Uterus (tissue), 4 donors: ENCODE measurements at places on chromosomes 2 and 18. TPM values are rescaled to one million over a fixed set of nuclear protein-coding genes. Genes with fewer than 3 reads are reported as not detected.

ACVR1C gene
- total RNA-seq, result 0.85 TPM

DNA sequence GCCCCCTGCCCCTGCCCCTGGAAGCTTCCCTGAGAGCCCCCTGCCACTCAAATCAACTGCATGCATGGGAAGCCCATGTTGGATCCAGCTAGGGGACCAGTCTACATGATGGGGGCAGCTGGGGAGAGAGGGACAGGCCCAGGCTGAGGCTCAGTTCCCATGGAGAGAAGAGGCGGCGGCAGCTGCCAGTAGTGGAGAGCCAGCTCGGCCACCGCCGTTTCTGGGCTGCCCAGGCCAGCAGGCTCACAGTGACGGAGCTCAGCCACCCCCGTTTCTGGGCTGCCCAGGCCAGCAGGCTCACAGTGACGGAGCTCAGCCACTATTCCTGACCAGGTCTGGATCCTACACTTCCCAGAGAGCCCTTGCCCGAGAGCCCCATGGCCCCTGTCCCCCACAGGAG, 3.6 kb downstream of the MAB21L4 start:
- H3K27ac ChIP-seq, result no peak overlapping the region
- no peak overlapping the region for H3K4me3 ChIP-seq
- H3K36me3 ChIP-seq, result no peaks in the 10 kb centered on the region
- DNase-seq, result no peak
- H3K4me1 ChIP-seq, result no peaks in the 10 kb centered on the region

DNA sequence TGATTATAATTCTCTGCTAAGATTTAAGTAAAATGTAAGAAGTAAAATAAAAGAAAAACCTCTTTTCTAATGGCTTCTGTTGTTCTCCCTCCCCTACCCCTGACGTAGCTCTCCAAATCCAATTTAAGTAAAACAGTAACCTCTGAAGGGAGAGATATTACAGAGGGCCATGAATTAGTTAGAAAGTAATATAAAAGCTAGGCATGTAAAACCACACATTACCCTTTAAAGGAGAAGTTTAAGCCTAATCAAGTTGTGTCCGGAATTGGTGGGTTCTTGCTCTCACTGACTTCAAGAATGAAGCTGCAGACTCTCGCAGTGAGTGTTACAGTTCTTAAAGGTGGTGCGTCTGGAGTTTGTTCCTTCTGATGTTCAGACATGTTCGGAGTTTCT, 116.9 kb upstream of the SCN7A start:
- H3K4me1 ChIP-seq, result no peaks in the 10 kb centered on the region
- H3K27ac ChIP-seq, result no peak overlapping the region
- H3K27me3 ChIP-seq, result no peaks in the 10 kb centered on the region
- no peak overlapping the region for H3K4me3 ChIP-seq
- H3K36me3 ChIP-seq, result no peaks in the 10 kb centered on the region
- DNase-seq, result no peak

DNA sequence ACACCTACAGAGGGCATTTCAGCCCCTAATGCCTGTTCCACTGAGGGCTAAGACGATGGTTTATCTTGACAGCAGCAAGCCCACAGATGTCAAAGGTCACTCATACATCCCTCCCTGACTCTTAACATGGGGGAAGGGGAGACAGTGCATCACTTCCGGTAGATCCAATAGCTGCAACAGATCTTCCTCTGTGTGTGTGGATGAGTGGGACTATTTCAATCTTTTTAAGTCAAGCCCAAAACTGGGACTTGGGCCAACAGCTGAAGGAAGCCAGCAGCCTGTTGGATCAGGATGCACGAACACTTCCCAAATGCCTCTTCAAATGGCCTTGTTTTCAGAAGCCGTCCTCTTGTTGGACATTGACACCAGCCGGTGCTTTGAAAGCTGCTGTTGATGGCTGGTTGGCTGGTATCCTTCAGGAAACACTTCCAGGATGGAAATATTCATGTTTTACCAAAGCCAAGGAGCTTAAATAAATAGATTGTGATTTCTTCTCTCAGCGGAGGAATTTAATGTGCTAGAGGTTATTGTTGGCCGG, 59.2 kb downstream of the IL1R2 start:
- no peaks in the 10 kb centered on the region for H3K36me3 ChIP-seq
- H3K4me3 ChIP-seq, result no peak overlapping the region
- H3K27me3 ChIP-seq, result no peaks in the 10 kb centered on the region
- H3K4me1 ChIP-seq, result peaks cover 14% of the 10 kb centered on the region
- DNase-seq, result peak; percentile 89

GRCh38 chr2:47503481-47504070, 100.6 kb downstream of the MSH2 start:
- no peaks in the 10 kb centered on the region for H3K36me3 ChIP-seq
- no peaks in the 10 kb centered on the region for H3K27me3 ChIP-seq
- H3K4me1 ChIP-seq, result no peaks in the 10 kb centered on the region

GRCh38 chr18:43125471-43125870, 10.0 kb upstream of the RIT2 start:
- H3K27me3 ChIP-seq, result no peaks in the 10 kb centered on the region
- H3K4me1 ChIP-seq, result no peaks in the 10 kb centered on the region
- H3K36me3 ChIP-seq, result no peaks in the 10 kb centered on the region

TMEFF2 gene
- 1.5 TPM for total RNA-seq

FBXO36 gene
- 0.88 TPM for total RNA-seq

DNA sequence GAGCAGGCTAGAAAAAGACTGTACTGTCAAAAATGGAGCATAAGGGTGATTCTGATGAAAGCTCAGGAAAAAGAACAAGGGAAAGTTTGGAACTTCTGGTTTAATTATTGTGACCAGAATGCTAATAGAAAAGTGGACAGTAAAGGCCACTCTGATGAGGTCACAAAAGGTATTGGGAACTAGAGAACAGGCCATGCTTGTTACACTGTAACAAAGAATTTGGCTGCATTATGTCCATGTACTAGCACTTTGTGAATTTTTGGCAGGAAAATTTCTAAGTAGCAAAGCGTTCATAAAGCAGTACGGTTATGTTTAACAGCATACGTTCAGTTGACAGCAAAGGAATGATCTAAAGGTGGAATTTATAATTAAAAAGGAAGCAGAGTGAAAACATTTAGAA, 418.6 kb downstream of the TRIB2 start:
- H3K27me3 ChIP-seq, result no peaks in the 10 kb centered on the region
- no peaks in the 10 kb centered on the region for H3K36me3 ChIP-seq
- no peak for DNase-seq

DNA sequence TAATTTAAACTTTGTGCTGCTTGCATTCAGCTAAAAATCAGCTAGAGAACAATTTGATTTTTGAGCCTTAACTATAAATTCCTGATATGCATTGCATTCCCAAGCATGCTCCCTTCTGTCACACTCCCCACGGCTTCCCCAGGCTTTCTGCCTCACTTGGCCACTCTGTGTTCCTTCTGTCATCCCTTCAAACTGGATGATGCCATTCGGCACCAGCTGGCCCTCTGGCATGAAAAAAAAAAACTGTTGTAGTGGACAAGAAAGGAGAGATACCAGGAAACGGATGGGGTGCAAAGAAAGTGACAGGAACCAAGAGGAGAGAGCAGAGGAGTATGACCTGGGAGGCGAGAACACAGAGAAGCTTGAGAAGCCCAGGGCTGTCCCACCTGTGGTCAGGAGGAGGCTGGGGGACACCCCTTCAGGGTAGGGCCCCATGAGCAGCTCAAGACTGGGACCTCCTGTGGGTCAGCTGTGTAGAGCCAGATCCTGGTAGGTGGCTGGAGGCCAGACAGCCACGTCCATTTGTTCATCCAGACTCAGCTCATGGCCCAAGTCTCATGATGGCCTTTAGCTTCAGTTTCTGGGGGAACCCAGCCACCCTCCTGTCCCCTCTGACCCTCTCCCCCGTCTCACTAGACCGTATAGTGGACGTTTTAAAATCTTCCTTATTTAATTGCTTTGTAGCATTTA, 211.8 kb downstream of the GBX2 start:
- no peak overlapping the region for H3K27ac ChIP-seq
- no peaks in the 10 kb centered on the region for H3K27me3 ChIP-seq
- DNase-seq, result no peak
- no peak overlapping the region for H3K4me3 ChIP-seq
- no peaks in the 10 kb centered on the region for H3K4me1 ChIP-seq
- H3K36me3 ChIP-seq, result no peaks in the 10 kb centered on the region

USP40 gene
- total RNA-seq, result 14.7 TPM

DNA sequence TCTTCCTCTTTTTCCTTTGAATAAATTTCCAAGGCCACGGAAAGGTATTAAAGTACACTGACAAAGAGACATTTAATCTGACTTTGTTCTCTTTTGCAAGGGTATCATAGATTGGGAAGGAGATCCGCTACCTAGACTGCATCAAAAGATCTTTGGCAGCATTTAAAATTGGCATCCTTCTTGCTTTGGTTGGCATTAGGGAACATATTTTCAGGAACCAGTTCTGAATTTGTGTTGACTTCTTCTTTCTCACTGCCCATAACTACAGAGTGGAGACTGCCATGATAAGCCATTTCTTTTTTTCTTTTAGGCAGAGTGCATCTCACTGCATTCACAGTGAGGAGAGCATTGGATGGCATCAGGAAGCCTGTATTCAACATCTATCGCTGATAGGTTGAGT, 83.4 kb downstream of the DOCK10 start:
- H3K4me3 ChIP-seq, result no peak overlapping the region
- no peak for DNase-seq
- no peak overlapping the region for H3K27ac ChIP-seq

NFU1 gene
- total RNA-seq, result 48.0 TPM

DNA sequence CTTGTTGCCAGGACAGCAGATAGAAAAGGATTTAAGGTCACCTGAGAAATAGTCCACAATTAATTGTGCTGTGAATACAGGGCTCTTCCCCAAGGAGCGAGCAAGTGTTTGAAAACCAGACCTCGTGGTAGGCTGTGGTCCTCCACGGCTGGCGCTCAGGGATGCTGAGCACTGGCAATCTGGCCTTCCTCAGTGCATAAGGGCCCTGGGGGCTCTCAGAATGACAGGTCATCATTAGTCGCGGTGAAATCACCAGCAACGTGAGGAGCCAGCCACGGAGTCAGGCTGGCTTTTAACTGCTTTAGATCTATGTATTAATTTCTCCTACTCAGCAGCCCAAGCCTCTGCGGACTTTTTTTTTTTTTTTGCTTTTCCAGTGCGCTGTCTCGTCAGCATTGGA, 148.5 kb downstream of the FHOD3 start:
- H3K4me1 ChIP-seq, result no peaks in the 10 kb centered on the region
- no peak overlapping the region for H3K4me3 ChIP-seq
- no peaks in the 10 kb centered on the region for H3K36me3 ChIP-seq
- no peaks in the 10 kb centered on the region for H3K27me3 ChIP-seq
- no peak for DNase-seq

GRCh38 chr2:233354971-233355574, 779 bp downstream of the DGKD start:
- DNase-seq, result no peak
- H3K27me3 ChIP-seq, result no peaks in the 10 kb centered on the region
- H3K4me3 ChIP-seq, result peak overlapping the region; percentile 31
- peaks cover 6% of the 10 kb centered on the region for H3K4me1 ChIP-seq
- peak overlapping the region; percentile 58 for H3K27ac ChIP-seq

DNA sequence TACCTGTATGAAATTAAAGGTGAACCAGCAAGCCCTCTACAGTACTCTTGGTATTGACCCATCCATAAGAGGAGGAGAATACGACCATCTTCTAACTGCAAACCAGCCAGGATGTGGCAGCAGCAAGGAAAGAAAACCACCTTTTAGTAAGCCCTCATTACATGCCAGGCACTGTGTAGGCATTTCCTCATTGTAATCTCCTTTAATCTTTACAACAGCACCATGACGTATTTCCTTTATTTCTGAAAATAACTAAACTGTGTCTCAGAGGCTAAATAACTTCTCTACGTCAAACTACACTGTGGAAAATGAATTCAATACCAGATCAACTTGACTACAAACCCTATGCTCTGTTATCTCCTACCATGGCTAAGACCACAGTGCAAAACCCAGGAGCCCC, 18.2 kb downstream of the WDR35 start:
- no peaks in the 10 kb centered on the region for H3K4me1 ChIP-seq
- no peak overlapping the region for H3K27ac ChIP-seq
- no peaks in the 10 kb centered on the region for H3K36me3 ChIP-seq
- H3K4me3 ChIP-seq, result no peak overlapping the region

DNA sequence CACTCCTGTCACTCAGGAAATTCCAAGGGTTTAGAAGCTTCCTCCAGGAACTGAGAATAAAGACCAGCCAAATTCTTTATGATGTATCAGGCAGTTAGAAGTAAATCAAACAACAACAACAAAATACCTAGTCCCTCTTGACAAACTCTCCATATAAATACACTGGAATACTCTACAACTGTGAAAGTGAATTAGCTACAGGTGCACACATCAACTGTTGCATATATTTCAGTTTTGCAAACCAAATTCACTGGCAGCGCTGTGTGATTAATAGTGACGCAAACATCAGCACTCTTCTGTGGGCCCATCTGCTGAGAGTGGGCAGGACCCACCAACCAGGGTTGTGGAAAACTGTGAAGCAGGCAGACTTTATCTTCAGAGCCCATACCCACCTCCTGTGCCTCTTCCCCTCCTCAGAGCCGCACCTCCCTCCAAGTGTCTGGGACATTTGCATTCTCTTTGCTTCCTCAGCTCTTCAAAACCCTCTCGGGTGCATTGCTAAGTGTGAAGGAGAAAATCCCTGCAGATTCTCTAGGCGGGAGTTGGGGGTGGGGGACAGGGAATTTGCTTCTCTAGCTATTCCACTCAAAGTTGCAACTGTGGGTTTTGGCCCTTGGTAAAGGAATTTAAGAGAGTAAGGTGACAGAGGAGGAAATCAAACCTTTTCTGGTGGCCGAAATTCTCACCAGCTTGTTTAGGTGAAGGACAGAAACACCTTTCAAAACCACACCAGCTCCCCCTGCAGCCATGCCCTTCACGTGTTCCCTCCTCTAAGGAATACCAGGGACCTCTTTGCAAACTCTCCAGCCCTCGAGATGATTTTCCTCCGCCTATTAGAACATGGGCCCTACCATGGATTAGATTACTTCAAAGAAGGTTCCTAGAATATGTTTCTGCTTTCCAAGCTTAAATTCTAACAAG, 119.3 kb downstream of the MRO start:
- no peaks in the 10 kb centered on the region for H3K36me3 ChIP-seq
- DNase-seq, result no peak
- no peak overlapping the region for H3K27ac ChIP-seq
- H3K27me3 ChIP-seq, result no peaks in the 10 kb centered on the region

GRCh38 chr2:50515638-50516037, 516.3 kb downstream of the NRXN1 start:
- no peak overlapping the region for H3K4me3 ChIP-seq
- no peaks in the 10 kb centered on the region for H3K36me3 ChIP-seq
- no peak overlapping the region for H3K27ac ChIP-seq
- peaks cover 8% of the 10 kb centered on the region for H3K27me3 ChIP-seq
- DNase-seq, result no peak

GRCh38 chr18:34929336-34929780, 111.9 kb upstream of the MAPRE2 start:
- no peaks in the 10 kb centered on the region for H3K4me1 ChIP-seq
- H3K27me3 ChIP-seq, result no peaks in the 10 kb centered on the region
- H3K36me3 ChIP-seq, result no peaks in the 10 kb centered on the region
- no peak for DNase-seq
- H3K4me3 ChIP-seq, result no peak overlapping the region
